ENCODE measurements at places on chromosomes 5 and 9. TPM values are rescaled to one million over a fixed set of nuclear protein-coding genes. Genes with fewer than 3 reads are reported as not detected.

Gene ARSB
- total RNA-seq, result 19.6 TPM

Gene GABRB2
- not detected for total RNA-seq

Gene IFNB1
- not detected for total RNA-seq

Gene PCDHB6
- not detected for total RNA-seq

Gene OR13C2
- total RNA-seq, result not detected

Gene CATSPER3
- 0.34 TPM for total RNA-seq

Gene SPIN1
- 26.5 TPM for total RNA-seq

DNA sequence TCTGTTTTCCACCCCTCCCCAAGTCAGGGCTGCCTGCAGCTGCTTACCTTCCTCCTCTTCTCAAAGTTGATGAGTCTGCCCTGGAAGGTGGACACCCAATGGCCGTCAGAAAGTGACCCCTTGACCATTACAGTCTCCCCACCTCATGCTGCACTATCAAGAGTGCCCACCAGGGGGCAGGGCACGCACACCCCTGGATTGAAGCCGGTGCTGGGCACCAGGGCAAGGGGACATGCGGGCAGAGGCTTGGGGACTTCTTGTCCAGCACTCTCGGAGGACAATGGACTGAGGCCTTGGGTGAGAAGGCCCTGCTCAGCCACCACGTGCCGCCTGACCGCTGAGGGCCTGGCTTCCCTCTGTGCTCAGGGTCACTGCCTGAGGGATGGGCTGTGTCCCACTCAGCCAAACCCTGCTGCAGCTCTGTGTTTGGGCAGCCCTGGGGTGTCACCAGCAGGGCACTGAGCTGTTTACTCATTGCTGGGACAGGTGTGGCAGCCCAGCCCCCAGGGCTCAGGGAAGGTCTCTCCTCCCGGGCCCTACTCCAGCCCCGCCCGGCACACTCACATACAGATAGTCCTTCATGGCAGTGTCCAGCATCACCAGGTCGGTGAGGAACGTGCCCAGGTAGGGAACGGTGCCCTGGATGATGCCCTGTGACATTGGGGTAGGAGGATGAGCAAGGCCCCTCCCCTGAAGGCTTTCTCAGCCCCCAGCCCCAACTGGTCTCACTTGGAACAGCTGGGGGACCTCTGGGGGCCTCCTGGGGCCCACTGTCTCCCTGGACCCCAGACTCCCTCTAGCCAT, 17.7 kb downstream of the RALGDS start:
- no peak for DNase-seq

- DNase-seq, result no peak
Observed at GRCh38 chr5:165579911-165580310, 2074.5 kb downstream of the MAT2B start.

DNA sequence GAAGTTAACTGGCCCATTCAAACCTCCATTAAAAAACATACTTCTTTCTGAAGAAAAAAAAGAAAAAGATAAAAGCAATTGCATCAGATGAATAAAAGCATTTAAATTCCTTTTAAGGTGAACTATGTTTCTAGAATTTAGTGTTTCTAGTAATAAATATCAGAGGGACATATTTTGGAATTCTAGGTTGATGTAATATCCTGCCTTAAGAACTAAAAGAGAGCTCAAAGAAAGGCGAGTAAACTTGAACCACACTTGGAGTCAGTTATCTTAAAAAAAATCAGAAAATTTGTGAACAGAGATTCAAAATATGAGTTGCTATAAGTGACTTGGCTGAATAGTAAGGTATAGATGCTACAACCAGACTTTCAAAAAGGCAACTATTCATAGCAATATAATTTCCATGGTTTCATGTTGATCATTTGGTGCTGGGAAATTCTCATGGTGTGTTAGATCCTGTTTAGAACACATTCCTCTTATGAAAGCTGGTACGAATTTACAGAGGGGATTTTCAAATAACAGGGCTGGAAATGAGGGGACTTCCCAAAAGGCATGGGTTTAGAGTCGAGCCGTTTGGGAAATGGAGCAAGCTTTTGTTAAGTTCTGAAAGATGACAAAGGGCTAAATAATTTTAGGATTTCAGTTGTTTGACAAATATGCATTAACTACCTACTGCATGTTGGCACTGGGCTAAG, 37.6 kb upstream of the RAI14 start:
- DNase-seq, result no peak

DNA sequence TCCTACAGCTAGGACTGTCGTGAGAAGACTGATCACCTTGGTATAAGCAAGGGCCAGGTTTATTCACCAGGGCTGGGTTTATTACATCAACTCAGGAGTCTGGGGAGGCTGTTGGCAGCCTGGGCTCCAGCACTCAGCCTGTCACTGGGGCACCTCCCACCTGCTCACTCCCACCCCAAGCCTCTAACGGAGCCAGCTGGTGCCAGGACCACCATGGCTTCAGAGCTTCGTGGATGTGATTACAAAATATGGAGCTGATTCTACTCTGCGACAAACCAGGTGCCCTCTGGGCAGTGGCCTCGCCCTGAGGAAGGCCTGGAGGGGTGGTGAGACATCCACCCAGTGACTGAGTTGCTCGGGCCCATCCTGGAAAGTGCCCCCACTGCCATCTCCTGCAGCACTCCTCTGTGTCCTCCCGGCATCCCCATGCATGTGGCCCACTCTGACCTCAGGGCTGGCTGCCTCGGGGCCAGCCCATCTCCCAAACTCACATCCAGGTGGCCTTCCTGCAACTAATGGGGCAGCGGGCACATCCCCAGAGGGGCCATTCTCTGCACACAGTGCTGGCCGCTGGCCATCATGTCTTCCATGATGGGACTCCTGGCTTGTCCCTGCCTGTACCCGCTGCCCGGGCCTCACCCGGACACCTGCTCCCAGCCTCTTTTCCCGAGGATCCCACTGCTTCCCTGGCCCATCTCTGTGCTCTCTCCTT, 49.6 kb downstream of the SECISBP2 start:
- no peak for DNase-seq

DNA sequence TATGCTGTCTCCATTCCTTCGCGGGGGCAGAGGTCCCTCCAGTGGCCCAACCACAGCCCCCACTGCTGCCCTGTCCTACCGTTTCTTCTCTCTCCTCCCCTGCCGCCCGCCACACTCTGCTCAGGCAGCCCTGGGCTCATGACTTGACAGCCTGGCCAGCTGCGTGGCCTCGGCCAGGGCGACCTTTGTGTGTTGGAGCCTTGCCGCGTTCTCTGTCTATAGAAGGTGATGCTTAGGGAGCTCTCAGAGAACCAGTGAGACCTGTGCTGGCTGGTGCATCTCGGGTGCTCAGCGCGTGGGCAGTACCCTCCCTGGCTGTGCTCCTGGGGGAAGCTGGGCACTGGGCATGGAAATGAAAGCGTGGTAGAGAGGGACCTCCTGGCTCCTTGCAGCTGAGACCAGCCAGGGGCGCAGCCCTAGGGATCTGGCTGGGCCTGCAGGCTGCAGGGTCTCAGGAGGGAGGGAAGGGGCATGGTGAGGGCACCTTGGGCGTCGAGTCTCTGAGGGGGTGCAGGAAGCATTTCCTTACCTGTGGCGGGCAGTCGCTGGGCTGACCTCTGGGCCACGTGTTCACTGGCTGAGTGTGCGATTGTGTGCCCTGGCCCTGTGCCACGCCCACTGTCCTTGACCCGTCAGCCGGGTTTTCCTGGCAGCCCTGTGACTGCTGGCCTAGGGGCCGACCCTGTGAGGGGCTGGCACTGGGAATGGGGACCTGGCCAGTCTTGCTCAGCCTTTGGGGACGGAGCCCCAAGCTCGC, 50.3 kb downstream of the RXRA start:
- no peak for DNase-seq

- DNase-seq, result no peak
Observed at GRCh38 chr5:6598351-6598900, 34.4 kb downstream of the NSUN2 start.

DNA sequence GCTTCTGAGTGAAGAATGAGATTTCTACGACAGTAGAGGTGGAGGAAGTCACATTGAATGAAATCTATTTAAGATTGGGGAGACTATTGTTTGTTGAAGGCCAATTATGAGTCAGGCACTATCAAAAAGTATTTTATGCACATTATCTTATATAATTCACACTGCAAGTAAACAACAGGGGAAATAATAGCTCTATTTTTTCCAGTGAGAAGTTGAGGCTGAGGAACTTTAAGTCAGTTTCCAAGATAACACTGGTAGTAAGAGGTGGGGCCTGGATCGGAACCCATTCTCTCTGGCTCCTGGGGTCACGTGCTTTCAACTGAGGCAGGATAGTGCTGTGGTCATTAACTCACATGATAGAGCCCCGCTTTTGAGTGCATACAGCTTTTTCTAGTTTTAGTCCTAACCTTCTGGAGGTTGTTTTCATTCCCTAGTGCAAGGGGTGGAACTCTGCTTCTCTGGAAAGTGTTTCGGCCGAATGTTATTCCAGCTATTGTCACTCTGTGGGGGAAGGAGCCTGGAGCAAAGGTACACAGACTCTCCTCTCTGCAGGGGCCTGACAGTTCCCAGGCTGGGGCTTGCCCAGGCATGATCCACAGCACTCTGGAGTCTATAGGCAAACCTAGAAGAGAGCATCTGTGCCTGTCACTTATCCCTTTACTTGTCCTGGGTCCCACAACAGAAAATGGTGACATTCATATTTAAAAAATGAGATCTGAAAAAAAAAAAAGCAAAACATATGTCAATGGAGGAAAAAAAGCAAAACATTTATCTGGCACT, 352.4 kb upstream of the ACTBL2 start:
- DNase-seq, result no peak

- DNase-seq, result peak; percentile 22
Observed at GRCh38 chr5:141850244-141850768, 27.9 kb downstream of the PCDH1 start.
